ENCODE measurements at places on chromosomes 6 and 20. TPM values are rescaled to one million over a fixed set of nuclear protein-coding genes. Genes with fewer than 3 reads are reported as not detected.

- DNase-seq, result no peak
Measured at GRCh38 chr6:117739869-117740268, 64.6 kb downstream of the NUS1 start.

GRCh38 chr20:63854069-63854765 lies 7.1 kb upstream of the ABHD16B start:
- DNase-seq, result no peak

DNA sequence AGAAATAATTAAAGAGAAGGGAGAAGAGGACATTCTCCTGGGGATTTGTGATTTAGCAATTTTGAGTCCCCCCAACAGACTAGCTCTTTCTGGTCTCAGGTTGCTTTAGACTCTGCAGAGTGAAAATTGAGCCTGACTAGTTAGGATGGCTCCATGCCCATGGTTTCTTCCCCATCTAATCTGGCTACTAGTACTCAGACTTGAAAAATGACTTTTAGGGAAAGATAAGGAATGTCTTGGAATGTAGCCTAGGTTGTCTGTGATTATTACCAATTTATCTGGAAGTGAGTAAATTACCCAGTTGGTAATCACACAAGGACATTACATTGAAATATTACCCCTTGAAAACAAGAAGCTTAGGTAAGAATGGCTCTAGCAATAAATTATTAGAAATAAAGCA lies 4.2 kb downstream of the BEND6 start:
- no peak for DNase-seq

DNA sequence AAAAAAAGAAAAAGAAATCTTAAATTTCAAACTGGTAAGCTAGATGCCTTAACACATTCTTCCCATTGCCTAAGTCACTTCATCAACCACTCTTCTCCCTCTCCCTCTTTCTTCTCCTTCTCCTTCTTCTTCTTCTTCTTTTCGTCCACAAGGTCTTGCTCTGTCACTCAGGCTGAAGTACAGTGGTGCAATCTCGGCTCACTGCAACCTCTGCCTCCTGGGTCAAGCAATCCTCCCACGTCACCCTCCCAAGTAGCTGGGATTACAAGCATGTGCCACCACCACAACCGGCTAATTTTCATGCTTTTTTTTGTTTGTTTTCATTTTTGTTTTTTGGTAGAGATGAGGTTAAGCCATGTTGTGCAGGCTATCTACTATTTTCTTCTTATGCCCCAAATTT lies 60.2 kb downstream of the GPR63 start:
- DNase-seq, result no peak

Gene SLC22A16
- 0.40 TPM for polyA plus RNA-seq

Gene CLPSL2
- polyA plus RNA-seq, result not detected
